ENCODE measurements at places on chromosomes 3 and 15. TPM values are rescaled to one million over a fixed set of nuclear protein-coding genes. Genes with fewer than 3 reads are reported as not detected.

GRCh38 chr3:51715977-51716294, 9.1 kb downstream of the GRM2 start:
- no peak for DNase-seq

DNA sequence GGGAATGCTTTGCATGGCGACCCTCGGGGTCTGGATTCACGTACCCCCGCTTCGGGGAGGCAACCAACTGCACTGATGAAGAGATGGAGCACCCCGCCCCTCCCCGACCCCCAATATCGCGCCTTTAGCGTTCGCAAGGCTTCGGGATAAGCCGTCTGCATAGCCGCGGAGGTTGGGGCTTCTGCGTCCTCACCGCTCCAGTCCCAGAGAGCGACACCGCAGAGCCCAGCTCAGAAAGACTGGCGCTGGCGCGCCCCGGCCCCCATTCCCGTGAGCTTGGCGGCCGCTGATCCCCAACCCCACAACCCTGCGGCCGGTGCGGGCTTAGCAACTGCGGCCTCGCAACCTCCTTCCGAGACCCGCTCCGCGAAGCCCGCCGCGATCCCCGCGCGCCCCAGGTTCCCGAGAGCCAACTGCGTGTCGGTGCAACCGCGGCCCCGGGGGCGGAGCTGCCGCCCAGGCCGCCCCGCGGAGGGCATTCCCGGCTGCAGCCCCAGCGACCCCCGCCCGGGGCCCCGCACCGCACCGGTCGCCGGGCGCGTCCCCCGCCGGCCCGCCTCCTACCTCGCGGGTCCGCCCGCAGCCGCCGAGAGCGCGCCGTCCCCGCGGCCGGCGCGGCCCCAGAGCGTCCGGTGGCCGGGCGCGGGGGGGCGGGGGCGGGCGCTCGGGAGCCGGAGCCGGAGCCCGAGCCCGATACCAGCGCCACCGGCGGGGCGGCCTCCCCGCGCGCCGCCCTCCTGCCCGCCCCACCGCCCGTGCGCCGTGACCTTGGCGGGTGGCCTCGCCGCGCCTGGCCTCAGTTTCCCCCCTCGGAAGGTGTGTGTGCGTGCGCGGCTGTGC, 79.5 kb downstream of the IQSEC1 start:
- no peak for DNase-seq

DNA sequence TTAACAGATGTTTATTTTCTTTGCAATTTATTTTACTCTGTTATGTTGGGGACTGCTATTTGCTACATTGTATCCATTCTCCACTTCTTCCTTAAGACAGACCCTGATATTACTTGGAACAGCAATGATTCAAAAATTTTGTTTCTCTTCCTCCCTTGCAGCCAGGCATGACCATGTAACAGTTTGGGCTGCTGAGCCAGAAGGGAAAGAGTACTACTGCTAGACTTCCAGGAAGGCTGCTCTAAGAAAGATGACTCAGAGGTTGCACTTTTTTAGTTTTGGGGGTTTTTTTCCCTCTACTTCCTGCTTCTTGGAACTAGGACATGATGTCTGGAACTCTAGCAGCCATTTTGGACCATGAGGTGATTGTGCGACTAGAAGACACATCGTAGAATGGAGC, 10.3 kb downstream of the PRR20G start:
- no peak for DNase-seq

DNA sequence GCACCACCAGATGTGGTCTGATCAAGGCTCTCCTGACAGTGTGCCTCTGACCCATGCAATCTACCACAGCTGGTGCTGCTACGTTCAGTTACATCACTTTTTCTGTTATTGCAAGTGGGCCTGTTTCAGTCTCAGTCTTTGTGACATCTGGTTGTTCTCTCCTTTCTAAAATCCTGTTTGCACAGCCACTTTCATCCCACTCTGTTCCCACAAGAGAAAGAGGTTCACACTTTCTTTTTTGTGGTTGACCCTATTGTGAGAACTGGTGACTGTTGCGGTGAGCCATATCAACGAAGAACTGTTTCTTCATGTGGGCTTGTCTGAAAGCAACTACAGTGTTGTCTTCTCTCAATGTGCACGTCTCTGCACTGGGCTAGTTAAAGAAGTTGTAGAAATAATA, 342.8 kb upstream of the ARPP21 start:
- DNase-seq = no peak

GRCh38 chr3:17342119-17342518, 400.3 kb downstream of the TBC1D5 start:
- no peak for DNase-seq

DNA sequence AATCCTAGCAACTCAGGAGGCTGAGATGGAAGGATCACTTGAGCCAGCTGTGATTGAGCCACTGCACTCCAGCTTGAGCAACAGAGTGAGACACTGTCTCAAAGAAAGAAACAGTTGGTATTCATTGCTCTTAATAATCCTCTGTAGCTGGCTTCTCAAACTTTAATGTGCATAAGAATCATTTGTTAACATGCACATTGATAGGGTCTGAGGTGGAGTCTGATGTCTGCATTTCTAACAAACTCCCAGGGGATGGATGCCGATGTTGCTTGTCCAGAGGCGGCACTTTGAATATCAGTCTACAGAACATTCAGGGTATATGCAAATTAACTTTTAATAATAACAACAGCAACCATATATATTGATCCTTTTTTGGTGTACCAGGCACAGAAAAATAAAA, 39.9 kb downstream of the NKIRAS1 start:
- no peak for DNase-seq

- DNase-seq = no peak
Measured at GRCh38 chr3:41031401-41031800, 167.9 kb upstream of the CTNNB1 start.

- DNase-seq = peak; percentile 60
Measured at GRCh38 chr15:62068071-62068809, 1.5 kb downstream of the C2CD4A start.

DNA sequence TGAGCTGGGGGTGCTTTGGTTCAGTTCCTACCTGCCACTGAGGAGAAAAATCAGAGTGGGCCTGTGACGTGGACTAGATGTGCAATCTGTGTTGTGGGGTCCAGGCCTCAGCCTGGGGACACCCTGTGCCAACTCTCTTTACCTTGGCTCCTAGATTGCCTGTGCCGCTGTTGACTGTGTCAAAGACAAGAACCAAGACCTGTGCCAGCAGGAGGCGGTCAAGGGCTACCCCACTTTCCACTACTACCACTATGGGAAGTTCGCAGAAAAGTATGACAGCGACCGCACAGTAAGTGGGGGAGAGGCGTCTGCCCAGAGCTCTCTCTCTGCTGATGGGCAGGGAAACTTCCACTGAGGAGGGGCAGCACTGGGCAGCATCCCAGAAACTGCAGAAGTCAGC, 40.6 kb upstream of the SEC22A start:
- DNase-seq = no peak

DNA sequence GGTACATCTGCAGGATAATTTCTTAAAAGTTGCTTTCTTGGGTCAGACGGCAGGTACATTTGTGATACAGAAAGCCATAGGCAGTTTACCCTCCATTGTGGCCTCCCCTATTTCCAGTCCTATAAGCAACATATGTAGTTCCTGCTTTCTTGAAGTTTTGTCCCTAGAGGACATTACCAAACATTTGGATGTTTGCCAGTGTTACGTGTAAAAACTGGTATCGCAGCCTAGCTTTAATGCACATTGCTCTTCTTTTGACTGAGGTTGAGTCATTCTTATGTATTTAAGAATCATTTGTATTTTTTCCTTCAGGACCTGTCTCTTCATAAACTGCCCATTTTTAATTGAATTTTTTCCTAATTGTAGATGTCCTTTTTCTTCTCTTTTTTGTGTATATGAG, 114.3 kb downstream of the DIPK2A start:
- no peak for DNase-seq

DNA sequence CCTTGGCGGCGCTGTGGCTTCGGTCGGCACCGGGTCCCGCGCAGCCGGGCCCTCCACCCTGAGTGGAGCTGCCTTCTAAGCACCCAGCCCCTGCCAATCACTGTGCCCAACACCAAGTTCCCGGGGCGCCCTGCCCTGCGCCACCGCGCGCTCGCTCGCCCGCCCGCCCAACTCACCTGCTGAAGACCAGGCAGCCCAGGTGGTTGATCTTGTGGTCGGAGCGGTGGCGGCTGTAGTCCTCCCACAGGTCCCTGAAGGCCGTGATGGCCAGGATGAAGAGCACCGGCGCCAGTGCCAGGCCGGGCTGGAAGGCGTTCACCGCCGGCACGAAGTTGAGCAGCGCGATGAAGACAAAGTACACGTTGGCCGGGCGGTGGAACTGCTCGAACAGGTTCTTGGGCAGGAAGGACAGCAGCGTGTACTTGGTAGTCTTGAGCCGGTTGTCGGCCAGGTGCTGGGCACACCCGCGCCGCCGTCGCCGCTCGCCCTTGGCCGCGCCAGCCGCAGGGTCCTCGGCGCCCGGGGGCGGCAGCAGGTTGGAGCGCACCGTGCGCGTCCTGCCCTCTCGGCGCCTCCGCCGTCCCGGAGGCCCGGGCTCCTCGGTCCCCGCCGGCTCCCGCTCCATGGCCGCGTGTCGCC, 536 bp downstream of the ATP10A start:
- DNase-seq = no peak

DNA sequence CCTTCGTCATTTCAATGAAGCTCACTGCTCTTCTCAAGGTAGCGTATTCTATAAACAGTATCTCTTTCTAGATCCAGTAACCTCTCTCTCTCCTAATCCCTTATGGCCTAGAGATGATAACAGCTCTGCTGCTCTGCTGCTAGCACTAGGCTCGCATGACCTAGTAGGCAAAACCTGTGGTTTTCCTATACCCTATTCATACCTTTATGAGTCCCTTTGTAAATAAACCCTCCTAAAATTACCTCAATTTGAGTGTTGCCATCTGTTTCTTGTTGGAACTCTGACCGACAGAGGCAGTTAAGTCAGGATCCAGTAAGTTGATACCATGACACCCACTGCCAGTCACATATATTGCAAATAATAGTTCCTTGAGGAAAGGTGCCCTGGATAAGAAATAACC, 7.3 kb downstream of the CCDC14 start:
- DNase-seq = no peak

DNA sequence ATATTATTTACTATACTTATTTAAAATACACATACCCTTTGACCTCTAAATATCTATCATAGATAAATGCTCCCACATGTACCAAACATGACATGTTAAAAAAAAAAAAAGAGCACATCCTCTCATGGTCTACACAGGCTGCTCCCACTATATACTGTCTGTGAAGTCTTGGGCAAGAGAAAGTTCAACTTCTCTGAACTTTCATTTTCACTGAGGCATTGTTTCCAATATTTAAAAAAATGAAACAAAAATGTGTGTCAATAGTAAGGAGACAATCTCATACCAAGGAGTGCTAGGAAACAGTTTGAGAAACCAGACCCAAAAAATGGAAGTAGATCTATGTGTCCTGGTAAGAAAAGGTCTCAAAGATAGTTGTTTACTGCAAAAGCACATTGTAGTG, 29.3 kb downstream of the SLC4A7 start:
- no peak for DNase-seq

DNA sequence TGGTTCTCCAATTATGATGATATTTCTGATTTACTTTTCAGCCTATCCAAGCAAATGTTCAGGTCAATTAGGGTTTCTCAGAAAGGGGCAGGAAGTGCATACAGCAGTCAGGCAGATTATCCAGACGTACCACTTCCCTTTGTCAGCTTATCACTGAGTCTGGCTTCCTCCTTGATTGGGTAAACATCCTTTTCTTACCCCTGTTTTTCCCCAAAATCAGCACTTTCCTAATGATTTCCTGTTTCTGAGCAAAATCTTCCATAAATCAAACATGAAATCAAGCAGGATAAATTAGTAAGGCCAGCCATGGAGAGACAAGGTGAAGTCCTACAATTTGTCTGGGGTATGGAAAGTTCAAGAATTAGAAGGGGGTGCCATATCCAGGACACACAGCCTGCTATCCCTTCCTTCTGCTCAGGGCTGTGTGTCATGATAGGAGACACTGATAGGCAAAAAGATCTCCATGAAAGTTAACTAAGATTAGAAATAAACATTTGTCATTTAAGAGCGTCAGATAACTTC, 29.0 kb downstream of the ADIPOQ start:
- no peak for DNase-seq

Gene IL16
- total RNA-seq = 0.27 TPM

Gene CP
- total RNA-seq = not detected

Gene NBEAL2
- 38.0 TPM for total RNA-seq

Gene FURIN
- 26.5 TPM for total RNA-seq

Data from glutamatergic neuron (in vitro differentiated cells).